ENCODE measurements at places on chromosomes 12 and 14. TPM values are rescaled to one million over a fixed set of nuclear protein-coding genes. Genes with fewer than 3 reads are reported as not detected.

DNA sequence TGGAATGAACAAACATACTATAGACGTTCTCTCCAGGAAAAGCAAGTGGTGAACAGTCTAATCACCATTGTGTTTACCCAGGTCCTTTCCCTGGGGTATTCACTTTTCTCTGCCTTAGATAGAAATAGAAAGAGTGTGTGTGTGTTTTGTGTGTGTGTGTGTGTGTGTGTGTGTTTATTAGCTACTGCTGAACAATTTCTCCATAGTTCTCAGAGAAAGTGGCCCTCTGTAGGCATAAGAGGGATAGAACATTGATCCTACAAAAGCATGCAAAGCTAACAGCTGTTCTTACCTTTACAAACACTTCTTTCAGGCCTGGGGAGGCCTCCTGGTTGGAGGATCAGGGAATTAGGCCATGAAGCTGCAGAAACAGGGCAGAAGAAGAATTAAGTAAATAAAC is 665.7 kb upstream of the TBX3 start:
- no peak for DNase-seq

DNA sequence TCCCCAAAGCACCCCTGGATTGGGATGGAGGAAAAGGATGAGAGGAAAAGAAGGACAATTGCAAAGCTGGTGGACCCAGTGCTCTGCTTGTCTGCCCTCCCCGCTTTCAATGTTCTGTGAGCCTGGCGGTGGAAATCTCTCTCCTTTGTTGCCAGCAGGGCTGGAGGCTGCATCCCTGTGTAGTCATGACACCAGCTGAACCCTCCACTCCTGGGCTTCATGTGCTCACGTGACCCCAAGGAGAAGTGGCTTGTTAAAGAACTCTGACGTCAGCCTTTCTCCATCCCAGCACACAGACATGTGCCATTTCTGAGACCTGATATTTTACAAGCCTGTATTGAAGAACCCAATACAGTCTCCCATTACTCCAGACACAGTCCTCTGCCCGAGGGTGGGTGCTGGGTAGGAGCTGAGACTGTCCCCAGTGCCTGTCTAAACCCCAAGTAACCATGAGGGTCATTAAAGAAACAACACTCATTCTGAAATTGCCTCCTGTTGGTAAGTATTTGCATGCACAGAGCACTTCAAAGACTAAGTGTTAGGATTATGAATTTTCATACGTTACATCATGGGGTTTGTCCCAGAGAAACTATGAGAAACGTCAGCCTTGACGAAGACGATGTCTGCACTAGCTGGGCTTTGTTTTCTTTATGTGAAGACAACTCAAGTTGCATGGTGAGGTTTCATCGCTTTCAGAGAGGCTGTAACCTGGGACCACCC is 21.7 kb downstream of the GALNT16 start:
- no peak for DNase-seq

Gene PROX2
- 0.79 TPM for polyA plus RNA-seq

Gene TUBA1C
- polyA plus RNA-seq: 85.5 TPM

Gene HOXC5
- polyA plus RNA-seq: 1.1 TPM

DNA sequence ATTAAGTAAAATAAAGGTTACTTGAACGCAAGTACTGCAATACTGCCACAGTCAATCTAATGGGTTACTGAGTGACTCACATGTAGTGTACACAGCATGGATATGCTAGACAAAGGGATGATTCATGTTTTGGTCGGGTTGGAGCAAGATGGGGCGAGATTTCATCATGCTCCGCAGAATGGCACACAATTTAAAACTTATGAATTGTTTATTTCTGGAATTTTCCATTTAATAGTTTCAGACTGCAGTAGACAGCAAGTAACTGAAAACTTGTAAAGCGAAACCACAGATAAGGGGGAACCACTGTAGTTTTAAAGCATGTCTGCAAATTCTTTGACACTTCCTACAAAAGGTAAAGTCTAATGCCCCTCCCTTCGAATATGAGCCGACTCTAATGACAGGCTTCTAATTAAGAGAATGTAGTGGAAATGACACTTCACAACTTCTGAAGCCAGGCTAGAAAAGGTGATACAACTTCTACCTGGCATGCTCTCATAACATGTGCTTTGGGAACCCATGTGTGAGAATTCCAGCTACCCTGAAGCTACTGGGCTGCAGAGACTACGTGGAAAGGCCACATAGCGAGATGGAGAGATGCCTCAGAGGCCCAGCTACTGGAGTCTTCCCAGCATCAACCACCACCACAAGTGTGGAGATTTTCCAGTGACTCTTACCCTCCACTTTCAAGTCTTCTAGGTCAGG is 13.9 kb upstream of the TCP11L2 start:
- DNase-seq: no peak

DNA sequence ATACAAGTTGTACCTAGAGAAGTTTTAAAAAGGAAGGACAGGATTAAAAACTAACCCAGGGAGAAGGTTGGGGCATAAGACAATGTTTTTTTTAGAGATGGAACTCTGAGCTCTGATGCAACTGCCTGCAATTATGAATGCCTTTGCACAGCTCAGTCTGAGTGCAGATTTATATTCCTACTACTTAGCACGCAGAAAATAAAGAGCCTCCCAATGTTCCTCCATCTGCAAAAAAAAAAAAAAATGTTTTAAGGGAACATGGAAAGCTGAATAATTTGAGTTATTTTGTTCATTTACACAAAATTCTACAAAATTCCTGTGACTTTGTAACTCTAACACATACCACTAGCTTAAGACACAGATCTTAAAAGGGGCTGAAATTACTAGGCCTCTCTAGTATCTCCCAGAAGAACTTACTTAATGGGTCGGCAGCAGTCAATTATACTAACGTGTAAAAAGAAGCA is 15.7 kb downstream of the CLIP1 start:
- DNase-seq: no peak

DNA sequence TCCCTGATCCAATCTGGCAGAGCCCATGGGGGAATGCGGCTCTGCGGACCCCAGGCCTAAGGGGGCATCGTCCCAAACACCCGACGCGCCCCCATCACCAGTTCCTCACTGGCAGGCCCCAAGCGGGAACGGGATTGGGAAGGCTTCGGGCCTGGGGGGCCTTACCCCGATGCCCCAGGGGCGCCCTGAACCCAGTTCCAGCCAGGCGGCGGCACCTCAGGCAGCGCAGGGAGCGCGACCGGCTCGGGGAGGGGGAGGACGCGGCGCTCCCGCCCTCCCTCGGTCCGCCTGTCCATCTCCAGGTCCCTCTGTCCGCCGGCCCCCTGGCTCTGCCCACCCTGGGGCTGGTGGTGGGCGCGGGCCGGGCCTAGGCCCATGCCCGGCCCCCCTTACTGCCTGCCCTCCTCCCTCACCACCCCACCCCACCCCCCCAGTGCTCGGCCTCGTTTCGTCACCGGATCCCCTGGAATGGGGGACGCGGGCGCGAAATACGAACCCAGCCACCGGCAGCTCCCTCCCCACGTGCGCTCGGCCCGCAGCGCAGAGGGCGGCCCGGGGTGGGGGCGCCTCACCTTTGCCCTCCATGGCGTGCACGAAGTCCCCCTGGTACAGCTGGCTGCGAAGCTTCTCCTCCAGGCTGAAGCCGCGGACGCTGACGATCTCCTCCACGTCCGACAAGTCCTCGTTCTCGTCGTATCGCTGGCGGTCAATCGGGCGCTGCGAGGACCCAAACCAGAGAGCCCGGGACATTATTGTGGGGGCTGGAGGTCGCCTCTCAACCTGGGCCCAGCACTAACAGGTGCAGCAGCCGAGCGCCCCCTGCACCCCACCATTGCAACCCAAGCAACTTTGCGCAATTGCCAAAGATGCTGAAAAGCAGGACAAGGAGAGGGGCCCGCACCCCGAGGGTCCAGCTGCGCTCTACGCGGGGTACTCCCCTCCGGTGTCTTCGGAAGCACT is 2.3 kb downstream of the KDM2B start:
- DNase-seq: peak; percentile 77

GRCh38 chr12:96083020-96083719 is 47.8 kb upstream of the LTA4H start:
- no peak for DNase-seq

Gene TMCC3
- polyA plus RNA-seq: 26.4 TPM

DNA sequence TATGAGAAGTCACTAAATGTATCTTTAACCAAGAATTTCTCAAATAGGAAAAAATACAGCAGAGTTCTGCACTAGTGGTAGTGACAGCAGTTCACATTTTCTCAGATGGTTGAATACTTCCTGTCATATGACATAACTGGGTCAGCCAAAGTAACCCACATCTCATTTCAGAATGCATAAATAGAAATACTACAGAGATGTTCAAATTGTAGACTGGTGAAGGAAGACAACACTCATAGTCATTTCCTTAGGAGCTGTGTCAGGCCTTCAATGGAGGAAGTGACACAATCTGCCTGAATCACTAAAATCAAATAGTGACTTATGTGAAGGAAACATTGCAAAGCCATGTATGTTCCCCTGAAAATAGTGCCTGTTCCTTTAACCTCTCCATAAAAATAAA is 32.4 kb downstream of the FERMT2 start:
- DNase-seq: no peak

All from muscle of back (tissue), 13 donors.